Astrocyte of the hippocampus (primary cell): ENCODE measurements at places on chromosomes 2 and 18.
A peak's percentile ranks its signal among the peaks of the same experiment; 100 is the strongest.

- DNase-seq = peak; percentile 21
These were observed 74.2 kb upstream of the SERTAD2 start for GRCh38 chr2:64727843-64728463.

DNA sequence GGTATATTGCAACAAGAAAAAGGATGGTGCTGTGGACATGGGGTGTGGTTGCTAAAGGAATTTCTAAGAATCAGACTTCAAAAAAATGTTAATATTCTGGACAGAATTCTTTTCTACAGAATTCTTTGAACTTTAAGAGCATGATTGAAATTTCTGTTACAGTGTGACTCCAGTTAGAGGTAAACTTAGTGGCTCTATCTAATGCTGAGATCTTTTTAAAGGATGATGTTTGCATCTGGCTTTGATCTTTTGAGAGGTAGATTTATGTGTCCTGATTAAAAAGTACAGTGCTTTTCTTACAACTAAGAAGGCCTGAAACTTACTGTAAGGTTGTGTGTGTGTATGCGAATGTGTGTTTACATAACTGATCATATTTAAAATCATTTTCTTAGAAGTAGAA, 25.4 kb downstream of the NCK2 start:
- DNase-seq = no peak

DNA sequence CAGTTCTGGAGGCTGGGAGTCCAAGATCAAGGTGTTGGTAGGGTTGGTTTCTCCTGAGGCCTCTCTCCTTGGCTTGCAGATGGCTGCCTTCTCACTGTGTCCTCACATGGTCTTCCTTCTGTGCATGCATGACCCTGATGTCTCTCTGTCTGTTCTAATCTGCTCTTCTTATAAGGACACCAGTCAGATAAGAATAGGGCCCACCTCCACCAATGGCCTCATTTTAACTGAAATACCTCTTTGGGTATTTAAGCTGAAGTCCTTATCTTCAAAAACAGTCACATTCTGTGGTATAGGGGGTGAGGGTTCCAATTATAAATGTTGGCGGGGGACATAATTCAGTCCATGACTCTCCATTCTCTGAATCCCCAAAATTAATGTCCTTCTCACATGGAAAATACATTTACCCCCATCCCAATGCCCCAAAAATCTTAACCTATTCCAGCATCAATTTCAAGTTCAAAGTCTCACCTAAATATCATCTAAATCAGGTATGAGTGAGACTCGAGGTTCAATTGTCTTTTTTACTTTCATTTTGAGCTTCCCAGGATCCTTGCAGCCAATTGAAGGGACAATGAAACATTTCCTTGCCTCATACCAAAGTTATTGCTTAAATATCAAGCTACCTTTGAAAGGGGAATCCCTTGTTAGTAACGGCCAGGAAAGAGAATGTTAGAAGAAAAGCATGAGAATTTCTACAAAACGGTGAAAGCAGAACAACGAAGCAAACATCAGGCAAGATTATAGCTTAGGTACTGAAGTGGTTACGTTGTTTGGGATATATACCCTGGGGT, 20.6 kb upstream of the CNOT11 start:
- DNase-seq = no peak

DNA sequence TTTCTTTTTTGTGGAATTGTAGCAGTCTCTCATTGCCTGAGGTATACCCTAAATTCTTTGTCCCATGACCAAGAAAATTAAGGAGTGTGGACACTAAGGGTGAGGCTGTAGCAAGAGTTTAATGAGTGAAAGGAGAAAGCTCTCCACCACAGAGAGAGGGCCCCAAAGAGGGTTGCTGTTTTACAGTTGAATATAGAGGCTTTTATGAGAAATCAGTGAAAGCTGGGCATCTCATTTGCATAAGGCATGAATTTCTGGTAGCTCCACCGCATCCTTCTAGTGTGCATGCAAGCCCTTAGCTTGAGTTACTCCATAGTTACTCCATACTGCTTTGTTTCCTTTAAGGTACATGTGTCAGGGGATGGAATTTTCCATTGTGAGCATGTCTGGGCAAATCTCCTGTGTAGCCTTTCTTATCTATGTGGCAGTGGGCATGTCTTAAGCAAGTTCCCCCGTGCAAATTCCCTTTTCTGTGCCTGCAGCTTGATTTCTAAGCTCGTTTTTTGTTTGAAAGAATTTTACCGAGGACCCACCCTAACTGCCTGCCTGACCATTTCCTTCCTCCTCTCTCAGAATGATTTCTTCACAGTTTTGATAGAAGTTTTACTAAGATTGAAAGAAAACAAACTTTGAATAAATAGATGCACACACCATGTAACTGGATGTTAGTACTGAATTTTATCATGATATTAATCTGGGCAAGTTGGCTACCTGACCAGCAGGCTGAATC, 218.9 kb downstream of the PARD3B start:
- DNase-seq = no peak

- no peak for DNase-seq
These were observed 38.4 kb downstream of the TCF4 start for GRCh38 chr18:55549474-55550104.

DNA sequence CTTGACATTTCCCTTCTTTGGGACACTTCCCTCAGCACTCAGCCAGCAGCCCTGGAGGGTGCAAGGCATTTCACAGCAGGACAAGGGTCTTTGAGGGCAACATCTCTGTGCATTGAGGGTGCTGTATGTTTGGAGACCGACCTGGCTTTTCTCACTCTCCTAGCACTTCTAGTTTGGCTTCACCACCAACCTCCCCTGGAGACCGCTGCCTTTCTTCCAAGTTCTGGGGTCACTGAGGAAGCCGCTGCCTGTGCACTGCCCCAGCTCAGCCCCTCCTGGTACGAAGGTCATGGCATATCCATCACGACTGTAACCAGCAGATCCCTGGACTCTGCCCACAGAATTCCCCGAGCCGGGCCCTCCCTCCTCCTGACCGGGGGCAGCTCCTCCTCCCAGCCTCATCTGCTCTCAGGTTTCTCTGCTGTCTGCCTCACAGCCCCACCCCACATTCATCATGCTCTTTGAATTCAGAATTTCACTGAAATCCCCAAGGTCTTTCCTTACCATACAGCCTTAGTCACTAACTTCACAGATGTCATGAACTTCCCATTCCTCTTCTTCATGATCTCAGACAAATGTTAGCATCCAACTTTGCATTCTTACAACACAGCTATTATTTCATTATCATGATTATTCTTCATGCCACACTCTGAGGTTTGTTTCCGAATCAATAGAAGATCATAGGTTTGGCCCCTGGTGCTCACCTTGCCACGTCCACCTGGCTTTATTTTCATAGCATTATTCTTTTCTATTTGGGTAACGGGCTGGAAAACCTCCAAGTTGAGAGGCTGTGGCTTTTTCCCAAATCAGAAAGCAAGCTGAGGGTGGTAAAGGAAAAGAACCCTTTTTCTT, 113.0 kb upstream of the COPS8 start:
- DNase-seq = peak; percentile 49

DNA sequence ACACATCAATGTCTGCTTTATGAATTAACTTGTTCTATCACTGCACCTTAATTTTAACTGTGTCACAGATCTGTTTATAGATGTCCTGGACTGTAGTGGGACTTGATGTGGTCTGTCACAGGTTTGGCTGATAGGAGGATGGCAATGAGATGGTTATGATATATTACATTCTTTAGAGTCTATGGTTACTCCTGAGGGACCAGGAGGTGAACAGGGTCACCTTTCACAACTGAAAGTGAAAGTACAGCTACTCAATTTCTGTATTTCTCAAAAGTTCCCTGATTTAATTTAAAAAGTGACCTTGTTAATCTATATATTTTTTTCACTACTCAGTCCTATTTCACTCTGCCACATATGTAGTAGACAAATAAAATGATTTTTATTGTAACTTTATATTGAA, 1284.1 kb upstream of the GYPC start:
- no peak for DNase-seq

GRCh38 chr18:8705961-8706790, 820 bp downstream of the MTCL1 start:
- DNase-seq = peak; percentile 57

- DNase-seq = no peak
These were observed 170.3 kb downstream of the HDAC4 start for GRCh38 chr2:239230318-239231052.

GRCh38 chr2:127003070-127003800, 103.7 kb downstream of the BIN1 start:
- DNase-seq = no peak

DNA sequence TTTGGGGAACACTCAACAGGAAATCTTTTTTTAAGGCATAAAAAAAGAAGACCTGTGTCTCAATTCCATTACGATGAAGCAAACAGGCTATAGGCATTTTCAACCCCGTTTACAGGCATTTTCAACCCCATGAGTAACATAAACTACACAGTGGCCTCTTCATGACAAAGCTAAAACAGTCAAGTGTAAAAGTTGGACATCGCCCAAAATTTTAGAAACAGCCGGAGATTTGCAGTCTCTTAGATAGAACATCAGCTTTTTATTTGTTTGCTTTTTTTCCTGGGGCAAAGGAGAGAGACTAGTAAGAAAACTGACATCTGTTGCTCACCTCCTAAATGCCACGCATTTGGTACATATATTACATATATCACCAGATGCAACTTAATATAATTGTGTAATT, 173.7 kb downstream of the CMPK2 start:
- DNase-seq = peak; percentile 19

DNA sequence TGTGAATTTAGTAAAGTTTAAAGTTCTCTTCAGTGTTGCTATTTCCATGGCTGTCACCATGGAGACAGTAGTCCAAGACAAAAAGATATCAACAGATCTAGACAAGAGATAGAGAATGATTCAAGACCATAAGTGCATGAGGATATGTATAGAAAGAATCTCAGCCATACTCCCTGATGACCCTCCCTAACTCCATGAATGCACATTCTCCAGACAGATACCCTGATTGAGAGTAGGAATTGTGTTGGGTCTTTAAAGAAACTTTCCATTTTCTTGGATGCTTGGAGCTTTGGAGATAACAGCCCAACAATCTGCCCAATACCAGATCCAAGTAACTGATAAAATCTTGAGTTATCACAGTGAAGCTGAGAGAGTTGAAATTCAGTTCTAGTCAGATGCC, 1601.2 kb upstream of the CELF4 start:
- no peak for DNase-seq

DNA sequence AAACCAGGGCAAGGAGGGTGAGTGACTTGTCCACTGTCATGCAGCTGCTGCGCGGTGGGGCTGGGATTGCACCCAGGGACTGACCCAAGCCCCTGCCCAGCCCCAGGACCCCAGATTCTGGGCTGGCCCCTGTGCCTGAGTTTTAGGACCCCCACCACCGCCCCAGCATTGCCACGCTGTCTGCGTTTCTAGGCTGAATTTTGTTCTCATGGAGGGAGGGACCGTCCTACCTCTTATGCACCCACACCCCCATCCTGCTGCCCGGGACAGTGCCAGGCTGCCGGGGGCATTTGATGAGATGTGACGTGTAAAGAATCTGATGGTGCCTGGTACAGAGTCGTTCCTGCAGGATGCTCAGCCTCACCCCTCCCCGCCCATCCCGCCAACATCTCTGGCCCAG, 111.0 kb upstream of the ODC1 start:
- no peak for DNase-seq

DNA sequence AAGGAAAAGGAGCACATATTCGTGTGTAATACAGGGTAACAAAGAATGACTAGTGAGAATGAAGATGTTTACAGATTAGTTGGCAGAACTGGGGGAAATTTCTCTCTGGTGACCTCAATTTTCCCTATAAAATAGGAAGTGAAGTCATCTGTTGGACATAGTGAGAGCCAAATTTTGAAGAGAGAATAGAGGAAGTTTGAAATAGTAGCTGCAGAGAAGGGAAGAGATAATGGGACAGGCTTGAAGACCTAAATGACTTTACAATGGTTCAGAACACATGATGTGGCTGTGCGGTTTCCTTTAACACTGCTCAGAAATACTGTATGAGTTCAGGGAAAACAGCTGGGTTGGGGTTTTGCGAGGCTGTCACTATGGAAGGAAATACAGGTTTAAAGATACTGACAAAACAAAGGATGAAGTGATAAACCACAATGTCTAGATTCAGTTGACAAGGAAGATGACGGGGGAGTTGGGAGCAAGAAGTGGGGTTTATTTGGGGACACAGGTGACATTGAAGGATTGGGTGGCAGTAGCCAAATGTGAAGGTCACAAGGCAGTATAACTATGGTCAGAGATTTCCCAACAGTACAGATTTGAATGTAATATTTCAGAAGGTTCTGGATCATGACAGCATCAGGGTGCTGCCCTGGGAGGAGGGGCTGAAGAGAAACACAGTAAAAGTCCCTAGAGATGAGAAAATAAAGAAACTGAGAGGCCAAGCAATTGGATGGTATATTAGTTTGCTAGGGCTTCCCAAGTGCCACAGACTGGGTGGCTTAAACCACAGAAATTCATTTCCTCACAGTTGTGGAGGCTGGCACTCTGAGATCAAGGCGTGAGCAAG, 82.6 kb upstream of the TANK start:
- no peak for DNase-seq

- no peak for DNase-seq
These were observed 4.4 kb upstream of the PARD6G start for GRCh38 chr18:80251700-80252099.

GRCh38 chr2:222290736-222291484, 7.9 kb downstream of the PAX3 start:
- peak; percentile 55 for DNase-seq

DNA sequence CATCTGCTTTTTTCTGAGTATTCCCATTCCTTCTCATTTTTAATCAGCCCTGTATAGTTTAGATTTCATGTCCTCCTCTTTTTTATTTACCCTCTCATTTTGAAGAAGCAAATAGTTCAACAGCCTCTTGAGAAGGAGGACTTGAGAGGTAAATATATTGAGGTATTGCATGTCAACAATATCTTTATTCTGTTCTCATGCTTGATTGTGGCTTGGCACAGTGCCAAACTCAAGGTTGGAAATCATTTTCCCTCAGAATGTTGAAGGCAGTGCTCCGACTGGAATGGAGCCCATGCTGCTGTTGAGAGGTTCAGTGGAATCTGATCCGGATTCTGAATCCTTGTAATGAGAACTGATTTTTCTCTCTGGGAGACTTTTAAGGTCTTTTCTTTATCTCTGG, 31.0 kb upstream of the GALNT3 start:
- peak; percentile 91 for DNase-seq

GRCh38 chr2:69983392-69983966, 22.0 kb upstream of the ASPRV1 start:
- no peak for DNase-seq
